ENCODE measurements at places on chromosomes 4 and X.

- no peak for DNase-seq
These were observed 10.5 kb downstream of the MSX1 start for GRCh38 chr4:4869731-4870571.

- no peak for DNase-seq
These were observed 72.9 kb downstream of the WDR44 start for GRCh38 chrX:118418811-118419251.

GRCh38 chrX:17441965-17442364 is 67.0 kb downstream of the NHS start:
- DNase-seq = no peak

- DNase-seq = no peak
These were observed 265.0 kb upstream of the FAT4 start for GRCh38 chr4:125049711-125050110.

- DNase-seq = no peak
These were observed 135.6 kb upstream of the ZIC3 start for GRCh38 chrX:137430301-137430700.

DNA sequence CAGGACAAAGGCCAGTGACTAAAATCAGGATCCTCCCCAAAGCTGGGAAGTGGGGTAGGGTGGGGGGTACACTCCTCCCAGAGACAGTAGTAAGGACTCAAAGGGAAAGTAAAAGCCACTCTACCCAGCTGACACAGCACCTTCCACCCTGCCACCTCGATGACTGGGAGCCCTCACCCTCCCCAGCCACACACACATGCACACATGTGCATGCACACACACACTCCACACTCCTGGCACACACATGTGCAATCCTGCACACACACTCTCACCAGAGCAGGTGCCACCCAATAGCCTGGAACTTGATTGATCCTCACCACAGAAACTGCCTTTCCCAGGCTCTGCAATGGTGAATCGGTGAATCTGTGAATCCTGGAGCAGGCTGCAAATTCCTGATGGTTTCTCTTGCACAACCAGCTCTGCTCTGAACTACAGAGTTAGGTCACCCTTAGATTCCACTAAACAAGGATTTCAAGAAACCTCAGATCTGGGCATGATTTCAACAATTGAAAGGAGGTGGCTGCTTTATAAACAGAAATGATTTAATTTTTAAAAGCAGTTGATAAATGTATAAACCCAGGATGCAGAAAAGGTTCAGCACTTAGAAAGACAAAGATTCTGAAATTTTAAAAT is 21.5 kb downstream of the AMOT start:
- DNase-seq = no peak

DNA sequence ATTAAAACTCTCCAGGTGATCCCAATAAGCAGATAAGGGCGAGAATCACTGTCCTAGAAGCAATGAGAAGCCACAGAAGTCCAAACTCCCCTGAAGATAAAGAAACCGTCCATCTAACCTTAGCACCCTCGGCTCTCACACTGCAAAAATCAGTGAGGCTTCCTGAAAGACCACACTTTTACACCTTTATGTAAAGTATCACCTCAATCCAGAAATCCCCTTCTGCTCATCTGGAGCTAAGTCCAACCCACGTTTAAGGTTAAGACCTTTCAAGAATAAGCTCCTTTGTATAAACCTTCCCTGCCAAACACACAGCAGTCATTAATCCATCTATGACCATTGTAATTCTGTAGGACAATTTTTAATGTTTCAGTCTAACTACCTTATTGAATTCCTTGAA is 41.7 kb downstream of the LIN54 start:
- DNase-seq = no peak

DNA sequence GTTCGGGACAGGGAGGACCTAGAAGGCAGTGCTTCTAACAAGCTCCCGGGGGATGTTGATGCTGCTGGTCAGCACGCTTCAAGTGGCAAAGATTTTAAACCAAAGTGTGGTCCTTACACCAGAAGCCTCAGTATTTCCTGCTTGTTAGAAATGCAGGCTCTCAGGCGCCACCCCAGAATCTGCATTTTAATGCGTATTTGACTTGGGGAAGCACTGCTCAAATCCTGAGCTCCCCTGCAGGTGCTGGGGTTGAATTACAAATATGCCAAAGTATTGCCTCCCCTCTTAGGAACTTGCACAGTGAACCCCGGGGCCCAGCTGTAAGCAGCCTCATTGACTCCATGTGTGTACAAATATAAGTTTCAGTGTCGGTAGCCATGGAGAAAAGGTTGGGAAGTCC is 70.8 kb upstream of the RAI2 start:
- no peak for DNase-seq

GRCh38 chr4:92968556-92968955 is 664.8 kb downstream of the GRID2 start:
- DNase-seq = no peak

- DNase-seq = no peak
These were observed 69.1 kb downstream of the FAM53A start for GRCh38 chr4:1614854-1615595.

- DNase-seq = no peak
These were observed 697 bp downstream of the CEP135 start for GRCh38 chr4:55949482-55949802.

GRCh38 chr4:172232966-172233365 is 419.8 kb downstream of the GALNTL6 start:
- DNase-seq = no peak

GRCh38 chr4:53682196-53682595 is 90.9 kb upstream of the LNX1 start:
- DNase-seq = no peak

GRCh38 chrX:95919605-95920004 is 765.0 kb upstream of the DIAPH2 start:
- no peak for DNase-seq

DNA sequence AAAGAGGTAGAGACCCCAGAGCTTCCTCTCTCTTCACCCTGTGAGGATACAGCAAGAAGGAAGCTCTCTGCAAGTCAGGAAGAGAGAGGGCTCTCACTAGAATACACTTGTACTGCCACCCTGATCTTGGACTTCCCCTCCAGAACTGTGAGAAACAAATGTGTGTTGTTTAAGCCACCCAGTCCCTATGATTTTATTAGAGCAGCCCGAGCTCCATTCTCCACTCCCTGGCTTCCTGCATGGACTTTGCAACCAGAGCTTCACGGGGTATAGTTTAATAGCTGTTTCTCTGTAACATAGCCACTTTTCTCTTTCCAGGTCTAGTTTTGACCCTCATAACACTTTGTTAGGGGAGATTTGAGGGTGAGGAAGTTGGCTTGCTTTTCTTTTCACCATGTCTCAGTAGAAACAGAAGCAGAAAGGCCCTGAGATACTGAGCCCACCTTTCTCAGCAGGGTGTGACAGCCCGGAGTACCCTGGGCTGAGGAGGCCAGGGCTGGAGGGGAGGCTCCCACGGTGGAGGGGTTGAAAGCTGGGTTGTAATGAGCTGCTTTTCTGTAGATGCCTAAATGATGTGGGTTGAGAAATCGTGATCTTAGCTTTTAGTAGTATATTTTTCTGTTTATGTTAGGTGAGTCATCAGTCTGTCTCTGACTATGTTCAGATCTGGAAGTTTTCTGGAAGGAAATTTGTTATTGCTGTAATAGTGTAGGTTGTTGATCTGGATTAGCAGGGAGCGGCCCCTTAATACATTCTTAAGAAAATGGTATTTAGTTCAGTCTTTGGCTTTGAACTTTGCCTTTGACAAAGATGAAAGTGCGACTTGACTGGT is 118.6 kb downstream of the PTTG2 start:
- DNase-seq = no peak

- no peak for DNase-seq
These were observed 134.4 kb upstream of the BMPR1B start for GRCh38 chr4:94623126-94623911.

- no peak for DNase-seq
These were observed 101.8 kb downstream of the PJA1 start for GRCh38 chrX:69063486-69063885.

GRCh38 chr4:158599150-158599549 is 72.5 kb downstream of the C4orf46 start:
- DNase-seq = no peak

- DNase-seq = no peak
These were observed at the start of gene AKAP14 for GRCh38 chrX:119895843-119896326. AKAP14 (plus strand) TSS chrX:119895893; CDS start chrX:119903224, 7,331 bp downstream.

DNA sequence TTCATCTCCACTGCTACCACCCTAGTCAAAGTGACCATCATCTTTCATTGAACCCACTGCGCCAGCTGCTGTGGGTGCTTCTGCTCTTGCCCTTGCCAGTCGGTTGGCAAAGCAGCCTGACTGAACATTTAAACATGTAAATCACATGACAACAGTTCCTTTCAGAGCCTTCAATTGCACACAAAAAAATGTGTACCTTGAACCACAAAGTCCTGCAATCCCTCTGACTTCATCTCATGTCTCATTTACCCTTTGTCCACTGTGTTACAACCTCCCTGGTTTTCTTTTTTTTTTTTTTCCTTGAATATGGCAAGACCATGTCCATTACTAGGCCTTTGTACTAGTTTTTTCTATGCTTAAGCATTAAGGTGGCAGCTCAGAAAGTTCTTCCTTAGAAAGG is 183.5 kb downstream of the GBA3 start:
- no peak for DNase-seq

- no peak for DNase-seq
These were observed 268.8 kb upstream of the SMIM31 start for GRCh38 chr4:164485136-164485535.

GRCh38 chrX:97366237-97366636 is 482.5 kb downstream of the RPA4 start:
- DNase-seq = no peak

DNA sequence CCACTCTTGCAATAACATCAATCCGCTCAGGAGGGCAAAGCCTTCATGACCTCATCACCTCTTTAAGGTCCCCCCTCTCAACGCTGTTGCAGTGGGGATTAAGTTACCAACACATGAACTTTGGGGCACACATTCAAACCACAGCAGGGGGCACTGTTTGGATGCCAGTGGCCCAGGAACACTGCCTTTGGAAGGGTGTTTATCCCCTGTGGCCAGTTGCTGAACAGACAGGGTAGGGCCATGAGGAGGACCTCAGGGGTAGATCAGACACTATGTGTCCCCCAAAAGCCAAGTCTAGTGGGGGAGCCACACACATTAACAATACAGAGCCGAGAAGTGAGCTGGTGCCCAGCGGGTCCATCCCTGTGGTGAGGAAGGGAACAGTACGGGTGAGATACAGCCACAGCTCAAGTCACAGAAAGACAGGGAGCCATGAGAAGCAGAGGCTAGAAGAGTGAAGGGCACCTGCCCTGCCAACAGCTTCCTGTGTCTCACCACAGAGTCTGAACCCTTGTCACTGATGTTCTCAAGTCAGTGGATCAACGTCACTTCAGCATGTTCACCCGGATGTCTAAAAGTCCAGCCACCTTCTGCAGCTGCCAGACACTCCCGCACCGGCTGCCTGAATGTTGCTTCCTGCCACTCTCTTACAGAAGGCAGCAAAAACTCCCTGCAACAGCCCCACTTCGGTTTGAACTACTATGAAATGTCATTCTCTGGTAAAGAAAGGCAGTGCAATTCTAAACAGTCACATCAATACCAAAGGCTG is 19.9 kb upstream of the MXD4 start:
- peak; percentile 78 for DNase-seq

DNA sequence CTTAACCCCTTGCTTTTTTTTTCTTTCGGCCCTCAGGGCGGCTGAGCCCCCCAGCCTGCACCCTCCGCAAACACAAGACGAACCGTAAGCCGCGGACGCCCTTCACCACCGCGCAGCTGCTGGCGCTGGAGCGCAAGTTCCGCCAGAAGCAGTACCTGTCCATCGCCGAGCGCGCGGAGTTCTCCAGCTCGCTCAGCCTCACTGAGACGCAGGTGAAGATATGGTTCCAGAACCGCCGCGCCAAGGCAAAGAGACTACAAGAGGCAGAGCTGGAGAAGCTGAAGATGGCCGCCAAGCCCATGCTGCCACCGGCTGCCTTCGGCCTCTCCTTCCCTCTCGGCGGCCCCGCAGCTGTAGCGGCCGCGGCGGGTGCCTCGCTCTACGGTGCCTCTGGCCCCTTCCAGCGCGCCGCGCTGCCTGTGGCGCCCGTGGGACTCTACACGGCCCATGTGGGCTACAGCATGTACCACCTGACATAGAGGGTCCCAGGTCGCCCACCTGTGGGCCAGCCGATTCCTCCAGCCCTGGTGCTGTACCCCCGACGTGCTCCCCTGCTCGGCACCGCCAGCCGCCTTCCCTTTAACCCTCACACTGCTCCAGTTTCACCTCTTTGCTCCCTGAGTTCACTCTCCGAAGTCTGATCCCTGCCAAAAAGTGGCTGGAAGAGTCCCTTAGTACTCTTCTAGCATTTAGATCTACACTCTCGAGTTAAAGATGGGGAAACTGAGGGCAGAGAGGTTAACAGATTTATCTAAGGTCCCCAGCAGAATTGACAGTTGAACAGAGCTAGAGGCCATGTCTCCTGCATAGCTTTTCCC is 3.4 kb downstream of the MSX1 start:
- DNase-seq = no peak

DNA sequence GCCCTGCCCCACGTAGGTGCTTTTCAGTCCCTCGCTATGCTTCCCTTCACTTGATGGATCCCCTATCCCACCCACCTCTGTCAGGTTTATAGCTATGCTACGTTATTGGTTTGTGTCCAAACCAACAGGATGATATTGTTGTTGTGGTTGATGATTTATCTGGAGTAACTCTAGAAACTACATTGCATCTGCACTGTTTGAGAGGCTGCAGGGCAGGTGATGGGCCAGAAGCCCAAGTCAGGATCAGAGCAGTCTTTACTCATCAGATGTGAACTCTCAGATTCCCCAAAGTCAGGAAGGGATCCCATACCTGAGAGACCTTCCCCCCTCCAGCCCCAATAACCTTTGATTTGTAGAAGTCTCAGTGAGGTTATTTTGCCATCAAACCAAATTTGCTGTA is 34.7 kb downstream of the ARX start:
- no peak for DNase-seq

GRCh38 chr4:123984886-123985285 is 588.3 kb downstream of the SPRY1 start:
- DNase-seq = no peak

DNA sequence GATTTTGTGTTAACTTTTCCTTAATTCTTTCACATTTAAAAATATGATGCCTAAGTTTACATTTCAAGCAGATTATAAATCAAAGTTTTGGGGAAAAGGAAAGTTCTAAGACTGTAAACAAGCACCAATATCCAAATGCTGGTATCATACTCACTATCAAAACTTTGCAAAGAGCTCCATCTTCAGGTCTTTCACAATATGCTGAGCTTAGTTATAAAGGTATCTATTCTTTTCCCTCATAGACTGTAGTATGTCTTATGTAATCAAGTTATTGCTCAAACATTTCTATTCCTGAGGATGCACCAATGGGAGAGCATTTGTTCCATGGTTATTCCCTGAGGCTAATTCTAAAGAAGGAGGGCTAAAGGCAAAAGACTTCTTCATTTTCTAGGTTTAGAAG is 207.9 kb upstream of the FAM241A start:
- no peak for DNase-seq

GRCh38 chrX:38312436-38312835 is 14.9 kb downstream of the RPGR start:
- no peak for DNase-seq

GRCh38 chrX:13506574-13506973 is 62.8 kb upstream of the EGFL6 start:
- no peak for DNase-seq

- DNase-seq = no peak
These were observed 320.4 kb upstream of the SLC7A11 start for GRCh38 chr4:138562544-138562991.

All from stimulated activated effector memory CD8-positive, alpha-beta T cell treated with anti-CD3 and anti-CD28 coated beads, Interleukin-12 subunit alpha, Interleukin-12 subunit beta, amount 100 ng/mL, for 72 hours (primary cell).